GM13977 (cell line): ENCODE measurements at places on chromosomes 1 and 21.

GRCh38 chr1:154329152-154329521 lies 3.8 kb downstream of the ATP8B2 start:
- DNase-seq = no peak

DNA sequence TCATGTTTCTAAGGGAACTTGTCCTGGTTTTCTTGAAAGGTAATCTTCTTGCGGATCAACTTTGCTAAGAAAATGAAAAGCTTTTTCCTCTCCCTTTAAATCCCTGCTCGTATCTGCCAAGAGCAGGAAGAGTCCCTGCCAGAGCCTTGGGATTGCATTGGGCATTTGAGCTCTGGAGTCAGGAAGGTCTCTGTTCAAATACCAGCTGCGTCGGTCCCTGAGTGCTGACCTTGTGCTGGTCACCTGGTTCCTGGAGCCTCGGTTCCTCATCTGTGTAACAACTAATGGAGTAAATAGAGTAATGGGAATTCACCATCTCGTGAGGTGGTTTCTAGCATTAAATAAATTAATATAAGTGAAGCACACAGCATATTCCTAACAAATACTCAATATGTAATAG lies 274.6 kb upstream of the TMEM51 start:
- no peak for DNase-seq

- DNase-seq = peak; percentile 14
Measured at GRCh38 chr1:63557365-63557987, 34.2 kb downstream of the EFCAB7 start.

DNA sequence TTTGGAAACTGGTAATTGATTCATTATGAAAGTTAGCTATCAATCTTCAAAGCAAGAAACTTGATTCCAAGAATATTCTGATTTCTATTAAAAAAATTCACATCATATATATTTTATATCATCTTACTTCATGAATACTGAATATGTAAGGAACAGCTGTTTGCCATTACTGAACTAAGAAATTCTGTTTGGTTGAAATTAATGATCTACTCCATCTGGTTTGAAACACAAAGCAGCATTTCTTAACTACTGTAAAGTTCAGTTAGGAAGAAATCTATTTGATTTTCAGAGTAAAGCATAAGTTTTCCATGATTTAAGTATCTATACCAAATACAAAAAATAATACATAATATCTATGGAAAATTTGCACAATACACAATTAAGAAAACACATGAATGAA lies 66.0 kb upstream of the SCYL3 start:
- DNase-seq = no peak
